ENCODE measurements at places on chromosomes 13 and 19.

DNA sequence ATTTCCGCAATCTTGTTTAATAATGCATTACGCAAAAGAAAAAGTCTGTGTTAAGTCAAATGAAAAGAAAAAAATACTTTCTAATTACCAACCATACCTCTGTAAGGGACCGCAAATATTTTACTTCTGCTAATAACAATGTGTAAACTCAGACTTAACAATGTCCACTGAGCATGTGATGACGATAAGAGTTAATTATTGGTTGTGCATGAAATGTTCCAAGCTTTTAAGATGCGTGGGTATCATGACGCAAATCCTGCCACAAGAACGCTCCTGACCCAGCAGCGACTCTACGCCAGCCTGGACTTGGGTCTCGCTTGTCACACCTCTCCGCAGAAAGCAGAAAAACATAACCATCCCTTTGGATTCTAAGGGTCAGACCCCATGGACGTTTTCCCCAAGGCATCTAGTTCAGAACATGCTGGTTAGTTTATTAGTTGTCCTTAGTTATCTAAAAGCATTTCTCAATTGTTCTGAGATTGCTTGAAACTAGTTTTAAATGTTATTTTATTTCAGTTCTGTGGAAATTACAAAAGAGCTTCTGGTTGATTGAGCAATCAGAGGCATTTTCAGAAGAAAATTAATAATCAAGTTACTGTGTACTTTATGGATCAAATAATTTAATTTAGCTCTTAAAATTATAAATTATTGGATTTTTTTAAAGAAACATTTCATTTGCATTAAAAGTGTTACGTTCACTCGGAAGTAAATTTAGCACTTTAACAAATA is 779.9 kb upstream of the ARGLU1 start:
- H3K36me3 ChIP-seq, result no peaks in the 10 kb centered on the region
- no peak overlapping the region for H3K27ac ChIP-seq
- no peaks in the 10 kb centered on the region for H3K27me3 ChIP-seq
- H3K4me1 ChIP-seq, result no peaks in the 10 kb centered on the region
- no peak for DNase-seq

DNA sequence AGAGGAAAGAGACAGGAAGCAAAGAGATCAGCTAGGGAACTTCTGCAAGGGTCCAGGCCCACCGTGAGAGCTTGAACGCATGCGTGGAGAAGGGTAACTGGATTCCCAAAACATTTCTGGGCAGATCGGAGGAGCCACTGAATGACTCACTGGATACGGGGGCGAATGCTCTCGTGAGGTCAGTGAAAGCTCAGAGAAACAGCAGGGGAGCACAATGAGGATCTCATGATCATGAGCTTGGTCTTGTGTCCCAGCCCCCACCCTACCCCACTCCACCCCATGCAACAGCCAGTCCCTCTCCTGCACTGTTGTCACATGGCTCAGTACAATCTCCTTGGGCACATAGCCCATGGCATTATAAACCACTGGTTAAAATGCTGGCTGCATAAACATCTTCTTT is 40.6 kb downstream of the DCLK1 start:
- no peaks in the 10 kb centered on the region for H3K36me3 ChIP-seq
- H3K4me1 ChIP-seq, result no peaks in the 10 kb centered on the region
- H3K27me3 ChIP-seq, result no peaks in the 10 kb centered on the region

GRCh38 chr19:53019684-53020083 is 6.0 kb downstream of the ERVV-1 start:
- H3K36me3 ChIP-seq, result no peaks in the 10 kb centered on the region
- H3K4me1 ChIP-seq, result no peaks in the 10 kb centered on the region
- DNase-seq, result peak; percentile 10
- H3K4me3 ChIP-seq, result no peak overlapping the region
- H3K27ac ChIP-seq, result no peak overlapping the region
- H3K27me3 ChIP-seq, result no peaks in the 10 kb centered on the region

DNA sequence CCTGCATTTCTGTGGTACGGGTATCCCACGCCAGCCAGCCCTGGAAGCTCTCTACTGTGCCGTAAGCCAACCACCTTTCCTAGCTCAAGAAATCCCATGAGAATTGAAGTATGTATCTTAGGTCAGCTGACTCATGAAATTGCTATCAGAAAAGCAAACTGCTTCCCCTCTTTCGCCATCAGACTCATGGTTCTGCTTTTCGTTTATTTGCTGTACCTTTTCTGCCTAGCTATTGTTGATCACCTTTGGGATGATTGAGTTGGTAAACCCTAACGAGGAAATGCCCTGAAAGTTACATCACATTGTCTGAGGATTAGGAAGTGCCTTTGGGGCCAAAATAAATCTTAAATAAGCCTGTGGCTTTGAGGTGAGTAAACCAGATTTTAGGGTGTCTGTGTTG is at the start of gene ADGRE3:
Gene ADGRE3 (minus strand): TSS at position 81 of the 400 bp plus-strand sequence. CDS start 74 bp downstream, at position 7.
- H3K27me3 ChIP-seq, result peaks cover 13% of the 10 kb centered on the region
- no peaks in the 10 kb centered on the region for H3K36me3 ChIP-seq
- DNase-seq, result no peak
- no peak within 1 kb of the TSS for H3K4me3 ChIP-seq
- H3K4me1 ChIP-seq, result no peaks in the 10 kb centered on the region
- no peak within 1 kb of the TSS for H3K27ac ChIP-seq

- H3K27ac ChIP-seq, result no peak overlapping the region
- no peaks in the 10 kb centered on the region for H3K27me3 ChIP-seq
- H3K36me3 ChIP-seq, result no peaks in the 10 kb centered on the region
- DNase-seq, result no peak
- H3K4me3 ChIP-seq, result no peak overlapping the region
These were observed 35.5 kb downstream of the CBY2 start for GRCh38 chr13:45737571-45738017.
